ENCODE measurements at places on chromosomes 7 and 10.

- DNase-seq = no peak
Observed at GRCh38 chr10:22344781-22345300, 455 bp upstream of the SPAG6 start.

DNA sequence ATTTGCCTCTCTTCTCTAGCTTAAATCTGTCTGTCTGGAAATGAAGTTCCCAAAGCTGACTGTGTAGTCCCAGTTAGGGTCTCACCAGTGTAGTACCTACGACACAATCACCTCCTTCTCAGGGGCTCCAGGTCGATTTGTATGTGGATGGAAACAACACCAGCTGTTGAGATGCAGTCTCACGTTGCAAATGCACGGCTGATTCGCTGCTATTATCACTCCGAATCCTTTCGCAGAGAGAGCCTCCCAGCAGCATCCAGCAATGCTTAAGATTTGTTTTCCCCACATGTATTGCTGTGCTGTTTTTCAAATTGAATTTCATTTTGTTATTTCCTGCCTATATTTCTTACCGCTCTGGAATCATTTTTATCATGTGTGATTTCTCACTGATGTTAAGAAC is 16.3 kb downstream of the VSTM4 start:
- DNase-seq = no peak

- no peak for DNase-seq
Observed at GRCh38 chr7:130918129-130919052, 184.4 kb upstream of the KLF14 start.

DNA sequence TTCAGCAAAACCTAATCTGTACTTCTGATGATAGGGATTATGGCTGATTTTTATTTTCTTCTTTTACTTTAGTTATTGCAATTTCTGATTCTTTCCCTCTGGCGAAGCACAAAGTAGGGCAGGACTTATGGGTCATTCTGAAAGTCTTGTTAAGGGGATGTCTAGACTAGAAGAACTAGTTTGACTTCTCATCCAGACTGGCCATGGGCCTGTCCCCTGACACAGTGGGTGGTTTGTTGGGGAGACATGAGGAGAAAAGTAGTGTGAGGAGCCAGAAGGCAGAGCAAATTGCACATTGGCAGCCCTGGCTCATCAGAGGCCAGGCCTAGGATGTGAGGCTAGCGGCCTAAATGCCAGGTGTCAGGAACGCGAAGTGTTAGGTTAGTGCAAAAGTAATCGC is 152.8 kb downstream of the RTKN2 start:
- no peak for DNase-seq

All from neural crest cell (in vitro differentiated cells).